Epithelial cell of prostate (primary cell): ENCODE measurements at places on chromosomes 11 and 22.

- DNase-seq: no peak
These were observed 233.8 kb upstream of the UBASH3B start for GRCh38 chr11:122421702-122422101.

DNA sequence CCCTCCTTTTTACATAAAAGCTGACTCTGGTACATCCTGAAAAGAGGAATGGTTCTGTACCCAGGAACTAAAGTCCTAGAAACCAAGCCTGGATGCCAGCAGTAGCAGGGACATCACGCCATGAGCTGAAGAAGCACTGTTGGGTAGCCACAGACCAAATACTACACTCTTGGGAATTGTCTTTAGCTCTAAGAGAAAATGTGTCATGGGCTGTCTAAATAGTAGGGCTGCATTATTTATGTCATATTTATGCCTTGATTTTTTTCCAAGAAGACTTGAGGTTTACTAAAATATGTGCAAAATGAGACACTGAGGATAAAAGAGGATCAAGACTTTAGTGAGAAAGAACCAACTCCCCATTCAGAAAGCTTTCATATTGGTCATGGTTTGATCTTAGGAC lies 213.6 kb downstream of the RAB38 start:
- no peak for DNase-seq

GRCh38 chr11:72924568-72925190 lies 110.5 kb downstream of the ATG16L2 start:
- DNase-seq: no peak

DNA sequence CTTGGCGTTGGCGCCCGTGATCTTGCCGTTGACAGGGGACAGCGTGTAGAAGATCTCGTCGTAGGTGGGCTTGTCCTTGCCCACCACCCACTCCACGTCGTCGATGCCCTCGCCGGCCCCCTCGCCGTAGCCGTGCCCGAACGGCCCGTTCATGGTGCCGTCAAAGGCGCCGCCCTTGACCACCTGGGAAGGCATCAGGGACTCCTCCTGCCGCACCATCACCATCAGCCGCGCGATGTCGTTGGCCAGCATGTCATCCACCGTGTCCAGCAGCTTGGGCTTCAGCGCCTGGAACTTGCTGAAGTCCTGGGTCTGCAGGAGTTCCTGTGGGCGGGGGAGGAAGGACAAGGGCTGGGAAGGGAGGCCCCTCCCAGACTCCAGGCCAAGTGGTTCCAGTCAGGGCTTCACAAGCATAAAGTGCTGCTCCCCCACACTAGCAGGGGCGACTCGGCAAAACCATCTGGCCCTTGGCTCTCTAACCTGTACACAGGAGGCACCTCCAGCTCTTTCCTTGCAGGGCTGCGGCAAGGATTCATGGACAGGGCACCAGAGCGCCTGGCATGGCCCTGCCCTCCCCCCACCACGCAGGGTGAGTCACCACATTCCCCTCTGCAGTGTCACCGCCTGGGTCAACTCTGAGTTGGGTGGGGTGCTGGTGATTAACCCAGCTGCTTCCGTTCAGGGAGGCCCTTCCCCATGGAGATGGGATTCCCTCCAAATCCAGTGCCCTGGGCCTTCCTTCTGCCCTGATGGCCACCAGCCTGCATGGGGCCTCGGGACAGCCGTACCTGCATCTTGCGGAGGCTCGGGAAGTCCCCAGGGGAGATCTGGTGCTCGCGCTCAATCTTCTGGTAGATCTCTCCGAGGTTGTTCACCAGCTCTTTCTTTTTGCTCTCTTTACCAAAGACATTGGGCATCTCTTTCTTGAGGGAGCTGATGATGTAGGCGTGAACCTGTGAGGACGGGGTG lies 10.4 kb upstream of the CDC42BPG start:
- no peak for DNase-seq

DNA sequence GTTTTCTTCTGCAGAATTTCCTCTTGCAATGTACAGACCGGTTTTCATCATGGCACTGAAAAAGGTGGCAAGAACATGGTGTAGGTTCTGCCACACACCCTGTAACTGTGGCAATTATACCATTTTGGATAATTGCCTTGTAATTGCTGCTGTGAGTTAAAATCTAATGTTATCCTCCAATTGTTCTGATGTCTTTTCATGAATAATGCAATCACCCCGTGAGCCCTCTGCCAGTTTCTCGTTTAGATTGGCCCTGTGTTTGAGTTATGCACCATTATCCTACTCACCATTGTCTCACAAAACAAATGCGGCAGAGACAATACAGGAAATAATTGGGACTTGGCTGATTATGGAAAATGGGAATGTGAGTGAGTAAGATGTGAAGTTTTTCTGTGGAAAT lies 61.8 kb upstream of the MTNR1B start:
- DNase-seq: no peak

- DNase-seq: no peak
These were observed 132.3 kb downstream of the CSNK2A3 start for GRCh38 chr11:11220786-11221185.

- no peak for DNase-seq
These were observed 109.8 kb downstream of the ATXN10 start for GRCh38 chr22:45781459-45781858.

- DNase-seq: no peak
These were observed 46.0 kb downstream of the PPARA start for GRCh38 chr22:46196278-46196677.

DNA sequence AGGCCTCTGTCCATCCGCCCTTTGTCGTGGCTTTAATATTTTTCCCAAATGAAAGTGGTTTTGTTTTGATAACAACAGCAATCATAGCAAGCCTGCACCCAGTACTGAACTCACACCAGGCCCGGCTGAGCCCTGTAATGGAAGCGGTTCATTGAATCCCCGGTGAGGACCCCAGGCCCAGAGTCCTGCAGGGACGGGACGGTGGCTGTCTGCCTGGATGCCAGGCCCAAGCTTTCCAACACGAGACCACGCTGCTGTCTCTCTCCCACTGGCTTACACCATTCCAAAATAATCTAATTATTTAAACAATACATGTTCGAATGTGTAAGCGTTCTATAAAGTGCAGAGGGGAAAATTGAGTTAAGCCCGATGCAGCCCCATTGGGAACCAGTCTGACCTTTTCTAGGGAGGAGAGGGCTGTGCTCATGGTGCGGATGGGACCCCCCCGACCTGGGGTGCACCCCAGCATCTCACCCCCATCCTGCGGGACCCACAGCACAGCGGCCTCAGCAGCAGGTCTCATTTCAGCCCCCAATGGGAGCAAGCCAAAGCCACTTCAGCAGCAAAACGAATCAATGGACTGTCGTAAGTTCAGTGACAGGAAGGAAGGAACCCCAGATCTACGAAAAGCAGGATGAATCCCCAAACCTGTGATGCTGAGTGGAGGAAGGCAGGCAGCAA lies 1046.9 kb downstream of the BRD1 start:
- DNase-seq: no peak

DNA sequence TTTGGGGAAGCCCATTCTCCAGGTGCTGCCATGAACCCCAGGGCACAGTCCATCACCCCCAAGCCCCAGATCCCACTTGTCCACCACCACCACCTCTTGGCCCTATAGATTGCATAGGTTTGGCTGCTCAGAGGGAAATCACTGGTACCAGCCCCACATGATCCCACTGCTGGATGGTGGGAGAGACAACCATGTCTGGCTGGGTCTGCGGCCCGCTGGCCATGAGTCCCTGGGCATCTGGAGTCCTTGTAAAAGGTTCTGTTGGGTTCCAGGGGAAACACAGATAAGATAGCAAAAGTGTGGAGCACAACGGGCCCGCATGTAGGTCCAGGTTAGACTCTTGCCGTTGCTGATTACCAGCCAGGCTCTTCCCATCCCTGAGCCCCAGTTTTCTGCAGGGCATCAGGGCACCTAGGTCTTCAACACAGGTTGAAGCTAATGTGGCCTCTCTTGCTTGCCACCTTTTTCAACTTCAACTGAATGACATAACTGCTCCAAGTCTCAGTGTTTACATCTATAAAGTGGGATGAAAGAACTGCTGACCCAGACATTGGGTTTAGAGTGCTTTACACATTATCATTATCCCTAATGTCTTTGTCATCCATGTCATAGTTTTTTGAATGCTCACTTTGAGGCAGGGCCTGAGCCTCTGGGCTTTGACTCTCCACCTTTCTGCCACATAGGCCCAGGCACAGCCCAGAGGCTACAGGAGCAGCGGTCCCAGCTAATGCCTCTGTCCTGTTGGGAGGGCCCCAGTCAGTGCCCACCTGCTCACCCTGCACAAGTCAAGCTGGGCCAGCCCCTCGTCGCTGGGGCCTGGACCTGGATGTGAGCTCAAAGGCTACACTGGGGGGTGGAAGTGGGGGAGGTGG lies 1.0 kb upstream of the TANGO2 start:
- no peak for DNase-seq

DNA sequence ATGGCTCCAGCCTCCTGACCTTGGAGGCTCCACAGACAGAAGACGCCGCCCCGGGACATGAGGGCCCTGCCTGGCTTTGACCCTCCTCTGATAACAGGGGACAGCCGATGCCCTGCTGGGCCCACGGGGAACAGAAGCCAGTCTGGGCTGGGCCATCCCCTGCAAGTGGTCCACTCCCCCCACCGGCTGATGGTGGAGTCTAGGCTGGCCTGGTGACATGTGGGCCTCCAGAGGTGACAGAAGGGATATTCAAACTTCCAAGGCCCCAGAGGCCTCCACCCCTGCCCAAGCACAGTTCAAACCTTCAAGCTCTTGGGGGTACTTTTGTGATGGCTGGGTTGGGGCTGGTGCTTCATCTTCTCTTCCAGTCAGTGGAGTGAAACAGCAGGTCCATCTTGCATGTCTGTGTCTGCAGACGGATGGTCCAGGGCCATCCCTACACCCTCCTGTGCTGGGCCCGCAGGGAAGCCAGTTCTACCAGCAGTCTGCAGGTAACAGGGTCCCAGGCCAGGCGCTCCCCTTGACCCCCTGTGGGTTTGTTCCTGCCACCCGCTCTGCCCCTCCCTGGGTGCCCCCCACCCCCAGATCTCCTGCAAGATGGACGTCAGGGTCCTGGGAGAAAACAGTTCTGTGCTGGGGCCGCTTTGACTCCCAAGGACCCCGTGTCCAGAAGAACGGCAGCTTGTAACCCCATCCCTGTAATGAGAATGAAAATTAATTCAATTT lies 929.9 kb downstream of the BRD1 start:
- DNase-seq: no peak

- no peak for DNase-seq
These were observed 32.1 kb downstream of the RAB30 start for GRCh38 chr11:83039566-83039965.

DNA sequence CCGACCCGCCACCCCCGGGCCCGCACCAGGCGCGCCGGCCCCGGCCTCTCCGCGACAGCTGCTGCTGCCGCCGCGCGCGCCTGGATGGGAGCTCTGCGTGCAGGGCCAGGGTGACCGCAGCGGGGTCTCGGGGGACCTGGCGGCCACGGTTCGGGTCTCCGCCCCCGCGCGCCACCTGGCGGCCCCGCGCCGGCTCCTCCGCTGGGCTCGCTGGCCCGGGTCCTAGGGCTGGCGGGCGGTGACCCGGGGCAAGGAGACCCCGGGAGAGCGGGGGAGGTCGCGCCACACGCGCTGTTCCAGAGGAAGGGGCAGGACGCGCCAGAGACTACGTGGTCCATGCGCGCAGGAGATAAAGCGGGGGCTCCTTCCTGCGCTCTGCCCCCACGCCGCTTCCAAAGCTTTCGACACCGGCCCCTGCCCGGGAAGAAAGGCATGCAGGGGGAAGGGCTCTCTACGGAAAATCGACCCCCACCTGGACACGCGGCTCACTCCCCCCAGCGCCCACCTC lies 562 bp downstream of the SHANK2 start:
- no peak for DNase-seq

GRCh38 chr22:45105281-45105702 lies 58.4 kb upstream of the NUP50 start:
- peak; percentile 98 for DNase-seq

DNA sequence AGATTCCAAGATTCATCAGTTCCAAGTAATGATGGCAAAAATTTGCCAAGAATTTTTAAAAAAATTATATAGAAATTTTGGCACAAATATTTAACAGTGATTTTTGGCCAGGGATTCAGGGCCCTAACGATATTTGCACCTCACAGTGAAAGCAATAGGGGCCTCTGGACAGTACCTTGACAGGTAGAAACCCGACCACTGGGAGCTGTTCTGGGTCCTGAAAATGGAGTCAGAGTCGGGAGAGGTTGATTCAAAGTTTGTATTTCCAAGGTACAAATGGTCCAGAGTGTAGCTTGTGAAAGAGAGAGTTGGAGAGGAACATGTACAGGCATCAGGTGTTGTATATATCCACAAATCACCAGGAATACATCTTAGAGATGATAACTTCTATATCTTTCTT lies 41.6 kb downstream of the MRGPRX2 start:
- no peak for DNase-seq

DNA sequence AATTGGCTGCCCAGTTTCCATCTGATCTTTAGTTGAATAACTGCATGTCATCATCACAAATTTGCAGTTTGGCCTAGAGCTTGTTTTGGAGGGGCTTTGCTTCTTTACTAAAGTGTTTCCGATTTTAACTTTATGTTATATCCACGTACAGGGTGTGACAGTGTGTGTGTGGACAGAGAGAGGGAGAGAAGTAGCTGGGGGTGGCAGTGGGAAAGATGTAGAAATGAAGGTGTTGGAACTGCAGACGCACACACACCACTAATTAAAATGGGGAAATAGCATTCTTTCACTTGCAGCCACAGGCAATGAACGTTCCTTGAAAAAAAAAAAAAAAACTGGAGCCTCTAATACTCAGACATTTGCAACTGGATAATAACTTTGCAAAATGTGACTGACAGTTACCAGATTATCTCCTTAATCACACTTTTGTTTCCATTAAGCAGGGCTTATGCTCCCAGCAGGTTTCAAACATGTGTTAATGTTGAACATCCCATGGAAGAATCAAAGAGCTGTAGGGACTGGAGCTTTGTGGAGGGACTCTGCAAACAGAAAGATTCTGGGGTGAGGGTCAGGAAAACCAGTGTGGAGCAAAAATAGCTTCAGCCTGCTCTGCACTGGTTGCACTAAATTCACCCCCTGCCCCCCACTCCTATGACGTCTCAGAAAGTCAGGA lies 238.1 kb upstream of the TENM4 start:
- DNase-seq: no peak

GRCh38 chr11:121358760-121359159 lies 66.2 kb downstream of the SC5D start:
- no peak for DNase-seq

DNA sequence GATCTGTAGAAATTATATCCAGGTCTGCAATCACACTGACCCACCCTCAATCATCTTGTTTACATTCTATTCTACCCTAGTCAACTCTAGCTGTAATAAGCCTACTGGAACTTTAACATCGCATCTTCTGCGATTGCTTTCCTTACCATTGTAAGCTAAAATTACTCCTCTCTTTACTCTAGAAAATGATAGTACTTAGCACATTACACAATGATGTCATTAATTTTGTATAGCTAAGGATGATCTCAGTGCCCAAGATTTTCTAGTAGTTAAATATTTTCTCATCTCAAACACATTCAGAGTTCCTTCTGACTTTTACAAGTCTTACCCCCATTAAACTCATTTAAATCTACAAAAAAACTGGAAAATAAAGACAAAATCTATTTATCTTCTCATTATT lies 39.6 kb upstream of the CTSC start:
- DNase-seq: no peak
